ENCODE measurements at places on chromosomes 16 and 17.

DNA sequence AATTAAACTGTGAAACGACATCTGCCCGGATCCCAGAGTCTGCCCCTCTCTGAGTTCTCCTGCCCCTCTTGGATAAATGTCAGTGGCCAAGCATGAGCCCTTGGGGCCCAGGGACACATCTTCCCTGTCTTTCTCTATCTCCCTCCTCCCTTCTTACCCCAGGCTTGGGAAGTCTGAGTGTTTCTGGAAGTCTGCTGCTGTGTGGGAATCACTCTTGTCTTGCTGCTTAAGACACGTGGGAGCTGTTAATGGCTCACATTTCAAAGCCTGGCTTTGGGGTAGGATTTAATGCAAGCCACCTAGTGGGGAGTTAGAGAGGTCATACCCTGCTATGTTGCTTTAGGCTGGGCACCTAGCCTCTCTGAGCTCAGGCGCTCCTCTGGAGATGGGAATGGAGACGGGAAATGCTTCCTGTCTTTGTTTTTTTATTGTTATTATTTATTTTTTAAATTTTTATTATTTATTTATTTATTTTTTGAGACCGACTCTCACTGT is 218.5 kb upstream of the CIBAR2 start:
- H3K4me1 ChIP-seq, result peaks cover 52% of the 10 kb centered on the region
- no peak overlapping the region for H3K4me3 ChIP-seq

GRCh38 chr17:57562184-57562698 is 182.9 kb downstream of the CCDC182 start:
- no peak for DNase-seq
- peaks cover 17% of the 10 kb centered on the region for H3K4me1 ChIP-seq
- H3K4me3 ChIP-seq, result no peak overlapping the region
- H3K27me3 ChIP-seq, result no peaks in the 10 kb centered on the region

GRCh38 chr16:30979170-30980022 is 5.6 kb upstream of the HSD3B7 start:
- H3K27me3 ChIP-seq, result no peaks in the 10 kb centered on the region
- no peaks in the 10 kb centered on the region for H3K4me1 ChIP-seq
- no peak overlapping the region for H3K27ac ChIP-seq
- DNase-seq, result no peak

GRCh38 chr17:4950746-4951204 is at the start of gene ENO3:
TSS of gene ENO3 (plus strand) at chr17:4951119. CDS start at chr17:4951830, 711 bp downstream.
- no peak for DNase-seq
- peak within 1 kb of the TSS; percentile 100 for H3K27ac ChIP-seq
- peaks cover 15% of the 10 kb centered on the region for H3K4me1 ChIP-seq
- peak within 1 kb of the TSS; percentile 63 for H3K4me3 ChIP-seq
- peaks cover 8% of the 10 kb centered on the region for H3K36me3 ChIP-seq

DNA sequence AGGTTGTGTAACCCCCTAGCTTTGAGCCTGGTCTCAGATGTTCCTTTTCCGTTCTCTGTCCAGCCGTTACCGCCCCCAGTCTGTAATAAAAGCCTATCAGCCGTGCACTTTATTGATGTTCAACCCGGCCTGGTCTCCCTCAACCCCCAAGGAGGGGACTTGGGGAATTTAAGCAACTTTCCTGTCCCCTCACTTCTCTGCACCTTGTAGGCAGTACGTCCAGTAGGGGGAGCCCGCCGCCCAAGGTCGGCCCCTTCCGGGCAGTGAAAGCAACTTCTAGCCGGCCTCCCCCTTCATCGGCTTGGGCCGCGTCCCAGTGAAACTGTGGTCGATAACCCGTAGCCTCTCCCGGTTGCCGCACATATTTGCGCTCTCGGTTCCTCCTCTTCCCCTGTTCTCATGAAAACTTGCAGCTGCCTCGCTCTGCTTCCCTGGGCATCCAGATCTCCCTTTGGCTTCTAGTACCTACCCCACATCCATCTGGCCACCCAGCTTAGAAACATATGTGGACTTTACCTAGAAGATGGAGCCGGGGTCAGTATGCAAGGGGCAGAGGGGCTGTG is 7.9 kb downstream of the PNPO start:
- H3K27ac ChIP-seq, result no peak overlapping the region
- no peaks in the 10 kb centered on the region for H3K4me1 ChIP-seq
- H3K36me3 ChIP-seq, result no peaks in the 10 kb centered on the region
- no peaks in the 10 kb centered on the region for H3K27me3 ChIP-seq

DNA sequence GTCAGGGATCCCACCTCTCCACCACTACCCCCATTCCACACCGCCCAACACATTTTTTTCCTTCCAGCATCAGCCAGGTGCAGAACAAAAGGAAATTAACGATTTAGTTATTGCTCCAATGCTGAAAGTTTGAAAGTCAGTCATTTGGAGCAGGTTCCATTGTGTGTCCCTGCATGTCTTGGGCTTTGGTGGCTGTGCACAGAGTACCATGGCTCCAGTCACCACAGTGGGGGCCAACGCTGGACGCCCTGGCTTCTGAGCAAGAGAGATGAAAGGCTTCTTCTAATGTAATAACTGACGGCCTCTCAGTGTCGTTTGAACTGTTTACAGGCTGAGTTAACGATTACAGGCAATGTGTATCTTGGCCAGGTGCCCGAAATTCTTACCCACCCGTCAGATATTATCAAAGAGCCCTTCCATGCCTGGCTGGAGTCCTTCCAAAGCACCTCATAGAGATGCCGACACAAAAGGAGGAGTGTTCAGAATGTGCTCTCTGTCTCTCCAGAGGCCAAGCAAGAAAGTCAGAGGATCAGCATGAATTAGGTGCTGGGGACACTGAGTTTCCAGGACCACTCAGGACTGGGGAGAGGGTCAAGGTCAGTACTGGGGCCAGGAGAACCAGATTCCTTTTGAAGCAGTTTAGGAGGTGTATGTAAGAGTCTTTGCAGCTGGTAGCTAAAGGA is 25.9 kb downstream of the RNF43 start:
- H3K27me3 ChIP-seq, result no peaks in the 10 kb centered on the region
- peaks cover 6% of the 10 kb centered on the region for H3K4me1 ChIP-seq
- no peak for DNase-seq
- no peak overlapping the region for H3K27ac ChIP-seq
- H3K4me3 ChIP-seq, result no peak overlapping the region

All from trophoblast cell (in vitro differentiated cells and primary cell).